ENCODE measurements at places on chromosomes 12 and 14. TPM values are rescaled to one million over a fixed set of nuclear protein-coding genes. Genes with fewer than 3 reads are reported as not detected.

Gene PRIMA1
- total RNA-seq = not detected

Gene C12orf56
- 0.33 TPM for total RNA-seq

Gene DHH
- 0.45 TPM for total RNA-seq

Gene MYO1A
- 0.54 TPM for total RNA-seq

Gene ZC2HC1C
- 0.57 TPM for total RNA-seq

Gene PAN2
- total RNA-seq = 187 TPM

Gene REM2
- 7.9 TPM for total RNA-seq

Gene CD163L1
- not detected for total RNA-seq

Gene STAC3
- 2.9 TPM for total RNA-seq

Gene ST8SIA1
- 10.8 TPM for total RNA-seq

Gene ALX1
- total RNA-seq = not detected

Gene BICDL1
- total RNA-seq = 176 TPM

Gene RPGRIP1
- total RNA-seq = not detected

Gene PLEK2
- 3.5 TPM for total RNA-seq

Gene NOVA1
- 0.09 TPM for total RNA-seq

Gene SLC25A47
- total RNA-seq = not detected

Gene TROAP
- total RNA-seq = 1.9 TPM

Gene GTF2A1
- 24.1 TPM for total RNA-seq

Gene ISM2
- not detected for total RNA-seq

Gene CCDC77
- total RNA-seq = 9.7 TPM

Gene TAS2R31
- total RNA-seq = 4.2 TPM

Gene SLCO1B1
- total RNA-seq = 0.12 TPM

Gene SCYL2
- 40.0 TPM for total RNA-seq

Gene SPTB
- total RNA-seq = 0.09 TPM

Gene BEST3
- total RNA-seq = not detected

Gene FBXL14
- total RNA-seq = 31.0 TPM

Gene CLEC1B
- total RNA-seq = 0.50 TPM

Gene GRIN2B
- total RNA-seq = not detected

Gene SLC5A8
- total RNA-seq = not detected

Gene ARHGAP9
- 243 TPM for total RNA-seq

Gene COX6A1
- total RNA-seq = 136 TPM

Gene DGLUCY
- total RNA-seq = 114 TPM

Gene SOAT2
- total RNA-seq = 1.5 TPM

Gene CLEC4C
- total RNA-seq = not detected

Gene GAPDH
- 605 TPM for total RNA-seq

Gene CDC42BPB
- 13.9 TPM for total RNA-seq

Gene LRRIQ1
- not detected for total RNA-seq

Gene RNASE2
- total RNA-seq = not detected

Gene POLE
- 66.1 TPM for total RNA-seq

Gene KERA
- not detected for total RNA-seq

Gene NEDD8
- 101 TPM for total RNA-seq

Gene KRAS
- total RNA-seq = 31.5 TPM

All from T-cell (primary cell).